NAMALWA (cell line): ENCODE measurements at places on chromosomes 11 and 22.

DNA sequence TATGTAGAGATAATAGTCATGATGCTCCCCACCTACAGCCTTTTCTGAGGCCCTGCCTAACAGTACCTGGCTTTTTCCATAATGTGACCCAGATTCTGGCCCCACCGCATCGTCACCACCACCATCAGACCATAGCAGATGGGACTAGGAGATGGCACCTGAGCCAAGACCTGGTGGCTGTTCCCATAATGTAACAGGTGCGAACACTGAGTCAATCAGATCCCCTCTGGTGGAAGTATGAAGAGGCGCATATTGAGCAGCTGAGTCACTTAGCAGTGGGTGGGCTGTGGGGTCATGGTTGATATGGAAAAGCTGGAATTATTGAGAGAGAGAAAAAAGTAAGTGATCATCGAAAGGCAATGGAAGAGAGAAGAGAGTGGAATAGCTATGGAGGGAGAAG is 578.0 kb upstream of the CADM1 start:
- no peak for DNase-seq

GRCh38 chr11:111461460-111462235 is 50.5 kb downstream of the BTG4 start:
- DNase-seq, result no peak

GRCh38 chr11:91625495-91625894 is 599.1 kb upstream of the FAT3 start:
- DNase-seq, result peak; percentile 34

DNA sequence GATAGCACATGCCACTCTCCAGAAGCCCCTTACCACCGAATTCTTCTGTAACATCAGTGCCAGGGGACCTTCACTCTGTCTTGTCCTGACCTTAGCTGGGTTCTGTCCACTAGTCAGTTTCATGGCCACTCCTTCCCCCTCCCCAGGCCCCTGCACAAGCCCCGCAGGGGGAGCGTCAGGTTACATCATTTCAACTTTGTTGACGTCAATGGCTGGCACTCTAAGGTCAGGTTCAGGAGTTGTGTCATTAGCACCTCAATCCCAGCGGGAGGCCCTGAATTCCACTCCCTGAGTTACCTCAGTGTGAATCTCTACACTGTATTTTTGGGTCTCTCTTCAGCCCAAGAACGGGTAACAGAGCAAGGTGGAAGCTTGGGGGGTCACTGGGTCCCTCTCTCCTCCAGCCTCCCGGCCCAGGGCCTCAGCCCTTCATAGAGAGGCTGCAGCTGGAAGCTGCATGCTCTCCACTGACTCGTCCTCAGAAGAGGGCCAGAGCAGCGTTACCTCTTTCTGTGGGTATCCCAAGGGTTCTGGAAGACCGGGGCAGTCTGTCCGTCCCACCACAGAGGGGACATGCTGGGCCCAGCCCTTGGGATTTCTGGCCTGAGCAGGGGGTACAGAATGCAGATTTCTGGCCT is 10.3 kb downstream of the USH1C start:
- no peak for DNase-seq

GRCh38 chr11:15976433-15977045 is 379.8 kb downstream of the SOX6 start:
- DNase-seq, result no peak

DNA sequence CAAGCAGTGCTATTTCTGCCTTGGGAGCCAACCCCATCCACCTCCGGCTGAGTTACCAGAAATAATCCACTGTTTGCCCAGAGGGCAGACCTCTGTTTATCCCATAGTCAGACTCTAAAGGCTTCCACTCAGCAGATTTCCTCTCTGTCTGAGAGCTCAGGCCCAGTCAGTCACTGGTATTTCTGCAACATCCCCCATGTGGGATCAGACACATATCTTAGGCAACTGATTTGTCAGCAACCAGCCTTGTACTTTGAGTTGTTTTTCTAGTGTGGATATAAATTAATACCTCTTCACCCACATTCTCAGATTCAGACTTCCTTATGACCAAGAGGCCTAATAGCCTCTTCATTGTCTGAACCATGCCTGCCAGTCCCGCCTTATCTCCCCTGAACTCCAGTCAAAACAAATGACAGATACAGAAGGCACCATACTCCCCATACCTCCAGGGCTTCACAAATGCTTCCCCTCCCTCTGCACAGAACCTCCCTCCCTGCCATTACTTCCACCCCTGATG is 193.6 kb downstream of the FAM76B start:
- no peak for DNase-seq

DNA sequence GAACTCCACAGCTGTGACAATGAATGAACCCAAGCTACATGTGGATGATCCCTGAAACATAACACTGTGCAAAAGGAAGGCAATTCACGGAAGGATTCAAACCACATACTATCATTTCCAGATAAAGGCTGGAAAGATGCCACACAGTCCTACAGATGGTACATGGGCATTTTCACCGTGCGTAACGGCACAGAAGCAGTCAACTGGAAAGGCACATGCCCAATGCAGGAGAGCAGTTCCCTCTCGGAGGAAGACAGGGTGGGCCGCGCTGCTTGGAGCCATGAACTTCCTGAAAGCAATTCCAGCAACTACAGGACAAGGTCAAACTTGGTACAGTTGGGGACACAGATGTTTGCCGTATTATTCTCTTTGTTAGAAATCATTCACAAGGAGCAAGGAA is 103.7 kb downstream of the SHANK2 start:
- no peak for DNase-seq

GRCh38 chr11:16111690-16112089 is 244.7 kb downstream of the SOX6 start:
- no peak for DNase-seq

GRCh38 chr22:18103527-18104269 is 6.9 kb upstream of the TUBA8 start:
- no peak for DNase-seq

DNA sequence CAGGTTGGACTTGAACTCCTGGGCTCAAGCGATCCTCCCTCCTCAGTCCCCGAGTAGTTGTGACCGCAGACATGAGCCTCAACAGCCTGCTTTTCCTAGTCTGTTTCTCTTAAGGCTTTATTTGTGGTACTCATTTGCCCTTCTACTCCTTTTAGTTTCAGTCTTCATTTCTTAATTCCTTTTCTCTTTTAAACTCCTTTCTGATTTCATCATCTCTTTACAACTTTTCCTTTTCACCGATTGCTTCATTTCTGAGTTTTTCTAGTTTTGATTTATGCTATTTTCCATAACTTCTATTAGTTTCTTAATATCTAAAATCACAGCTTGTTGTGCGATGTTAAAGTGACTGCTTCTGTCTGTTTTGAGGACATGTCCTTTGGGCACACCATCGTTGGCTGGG is 17.3 kb upstream of the MRGPRF start:
- no peak for DNase-seq

DNA sequence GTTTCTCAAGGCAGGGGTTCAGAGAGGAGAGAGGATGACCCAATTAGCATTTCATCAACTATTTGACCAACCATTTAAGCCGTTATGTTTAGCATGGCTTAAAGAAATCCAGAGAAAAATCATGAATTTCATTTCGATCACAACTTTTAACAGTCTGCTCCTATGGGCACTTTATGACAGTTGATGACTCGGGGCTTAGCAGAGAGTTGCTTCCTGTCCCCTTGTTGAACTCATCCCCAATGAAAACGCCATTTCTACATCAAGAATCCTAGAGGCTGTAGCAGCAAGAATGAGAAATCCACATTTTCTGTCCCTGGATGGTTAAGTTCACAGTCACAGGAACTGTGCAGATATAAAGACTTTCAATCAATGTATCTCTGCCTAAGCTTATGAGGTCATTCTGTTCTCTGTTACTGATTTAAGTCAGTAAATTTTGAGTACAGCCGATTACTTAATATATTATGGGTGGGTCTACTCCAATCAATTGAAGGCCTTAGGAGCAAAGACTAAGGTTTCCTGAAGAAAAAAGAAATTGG is 81.1 kb downstream of the BDNF start:
- DNase-seq, result no peak

- no peak for DNase-seq
Measured at GRCh38 chr11:64219354-64219684, 6.7 kb downstream of the TRPT1 start.

GRCh38 chr11:62461740-62462507 is 43.1 kb downstream of the SCGB1A1 start:
- no peak for DNase-seq

DNA sequence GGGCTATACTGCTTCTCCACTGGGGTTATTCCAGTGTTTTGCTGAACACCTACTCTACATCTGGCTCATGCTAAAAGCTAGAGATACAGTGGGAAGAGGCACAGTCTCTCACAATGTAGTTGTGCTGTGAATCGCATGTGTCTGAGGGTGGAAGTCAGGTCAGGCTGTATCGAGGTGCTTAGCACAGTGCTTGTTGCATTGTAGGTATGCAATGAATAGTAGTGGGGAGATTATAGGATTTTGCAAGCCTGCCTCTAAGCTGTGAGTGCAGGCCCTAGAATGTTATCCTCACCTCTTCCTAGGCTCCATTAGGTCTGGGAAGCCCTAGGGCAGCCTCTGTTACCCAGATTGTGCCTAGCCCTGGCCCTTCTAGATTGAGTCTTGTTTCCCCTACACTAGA is 37.4 kb downstream of the MYO18B start:
- DNase-seq, result no peak

DNA sequence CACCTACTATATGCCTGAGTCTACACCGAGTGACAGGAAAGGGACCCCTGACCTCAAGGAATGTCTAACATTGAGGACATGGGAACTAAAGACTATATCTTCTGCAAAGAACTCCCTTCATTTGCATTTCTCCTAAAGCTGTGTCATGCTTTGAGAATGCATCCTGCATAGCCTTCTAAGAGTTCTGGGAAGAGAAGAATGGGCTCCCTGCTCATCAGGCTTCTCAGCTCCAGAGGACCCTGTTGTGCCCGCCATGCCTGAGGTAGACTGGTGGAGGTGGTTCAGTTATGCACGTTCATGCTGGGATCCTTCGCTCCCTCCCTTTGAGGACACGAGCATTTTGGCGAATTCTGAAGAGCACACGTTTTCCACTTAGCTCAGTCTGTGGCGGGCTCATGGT is 63.3 kb downstream of the GRIK4 start:
- no peak for DNase-seq

DNA sequence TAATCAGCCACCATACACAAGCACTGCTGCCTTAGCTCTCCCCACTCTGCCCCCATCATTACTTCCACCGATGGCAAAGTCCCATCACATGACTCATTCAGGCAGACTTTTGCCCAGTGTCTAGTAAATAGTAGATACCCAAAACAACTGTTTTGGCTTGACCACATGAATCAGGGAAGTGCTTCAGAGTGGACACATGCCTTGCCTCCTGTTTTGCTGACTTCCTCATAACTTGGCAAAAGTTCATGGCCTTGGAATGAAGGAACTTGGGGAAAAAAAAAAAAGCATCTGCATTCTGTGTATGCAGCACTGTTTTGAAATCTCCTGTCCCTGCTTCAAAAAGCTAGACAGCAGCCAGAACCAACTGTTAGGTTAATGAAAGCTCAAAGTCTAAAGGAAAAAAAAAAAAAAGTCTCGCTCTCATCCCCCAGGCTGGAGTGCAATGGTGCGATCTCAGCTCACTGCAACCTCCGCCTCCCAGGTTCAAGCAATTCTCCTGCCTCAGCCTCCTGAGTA is 335.3 kb downstream of the FAM181B start:
- no peak for DNase-seq

- no peak for DNase-seq
Measured at GRCh38 chr11:12377824-12378593, 638 bp downstream of the PARVA start.

- DNase-seq, result no peak
Measured at GRCh38 chr11:39910087-39910486, 1549.4 kb downstream of the LRRC4C start.

DNA sequence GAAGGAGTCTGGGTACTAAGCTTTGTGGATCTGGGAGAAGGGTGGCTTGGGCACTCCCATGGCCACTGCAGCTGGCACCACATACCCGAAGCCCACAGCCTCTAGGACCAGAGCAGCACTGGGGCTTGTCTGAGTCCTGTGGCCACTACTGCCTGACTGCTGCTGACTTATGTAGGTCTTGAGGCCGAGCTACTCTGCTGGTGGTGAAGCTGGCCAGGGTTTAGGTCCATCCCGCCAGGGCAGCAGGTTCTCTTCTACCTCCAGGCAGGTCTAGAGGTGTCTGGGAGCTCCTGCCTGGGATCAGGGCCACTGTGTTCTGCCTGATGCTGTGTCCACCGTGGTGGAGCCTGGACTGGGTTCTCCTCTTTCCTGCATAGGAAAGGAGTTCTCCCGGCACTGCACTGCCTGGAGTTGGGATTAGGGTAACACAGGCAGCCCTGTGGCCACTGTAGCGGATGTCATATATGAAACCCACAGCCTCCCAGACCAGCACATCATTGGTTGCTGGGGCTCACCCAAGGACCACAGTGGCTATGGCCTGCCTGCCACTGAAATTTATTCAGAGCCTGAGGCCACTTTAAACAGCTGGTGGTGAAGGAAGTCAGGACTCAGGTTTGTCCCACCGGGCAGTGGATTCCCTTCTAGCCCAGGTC is 109.8 kb upstream of the SERPIND1 start:
- no peak for DNase-seq

GRCh38 chr11:46114378-46114777 is 6.9 kb downstream of the PHF21A start:
- no peak for DNase-seq
